Stomach (tissue), 19 donors: ENCODE measurements at places on chromosomes 5 and 9.

DNA sequence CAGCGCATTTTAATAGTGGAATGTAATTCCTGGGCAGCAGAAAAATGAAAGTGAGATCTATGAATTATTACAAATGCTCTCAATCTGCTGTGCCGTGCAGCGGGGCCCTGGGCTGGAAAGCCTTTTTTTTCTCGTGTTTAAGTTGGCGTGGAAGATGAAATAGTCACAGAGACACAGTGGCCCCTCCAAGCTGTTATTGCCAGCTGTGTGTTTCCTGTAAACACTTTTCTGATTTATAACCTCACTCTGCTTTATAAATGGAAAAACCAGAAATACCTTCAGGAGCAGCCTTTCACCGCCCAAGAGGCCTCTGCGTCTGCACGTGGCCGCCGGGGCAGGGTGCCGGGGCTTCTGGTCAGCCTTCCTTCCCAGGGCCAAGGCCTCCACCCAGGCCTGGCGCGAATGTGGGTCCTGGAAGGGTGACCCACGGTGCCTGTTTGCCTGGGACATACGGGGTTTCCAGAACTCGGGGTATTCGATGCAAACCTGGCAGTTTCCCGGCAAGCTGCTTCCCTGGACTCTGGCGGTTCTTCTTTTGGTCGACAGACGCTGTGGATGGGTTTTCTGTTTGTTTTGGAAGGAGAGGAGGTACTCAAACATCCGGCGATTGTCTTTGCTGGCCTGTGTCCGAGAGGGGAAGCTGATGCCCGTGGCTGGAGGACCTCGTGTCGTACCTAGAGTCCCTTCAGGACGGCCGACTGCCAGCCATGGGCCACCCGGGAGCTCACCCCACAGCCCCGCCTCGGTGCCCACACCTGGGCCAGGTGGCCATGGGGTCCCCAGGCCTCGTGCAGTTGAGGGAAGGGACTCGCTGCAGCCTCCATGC lies 256.7 kb downstream of the PARP8 start:
- no peak for DNase-seq

- peak; percentile 67 for DNase-seq
These were observed 20.0 kb upstream of the LIFR start for GRCh38 chr5:38576442-38576841.

DNA sequence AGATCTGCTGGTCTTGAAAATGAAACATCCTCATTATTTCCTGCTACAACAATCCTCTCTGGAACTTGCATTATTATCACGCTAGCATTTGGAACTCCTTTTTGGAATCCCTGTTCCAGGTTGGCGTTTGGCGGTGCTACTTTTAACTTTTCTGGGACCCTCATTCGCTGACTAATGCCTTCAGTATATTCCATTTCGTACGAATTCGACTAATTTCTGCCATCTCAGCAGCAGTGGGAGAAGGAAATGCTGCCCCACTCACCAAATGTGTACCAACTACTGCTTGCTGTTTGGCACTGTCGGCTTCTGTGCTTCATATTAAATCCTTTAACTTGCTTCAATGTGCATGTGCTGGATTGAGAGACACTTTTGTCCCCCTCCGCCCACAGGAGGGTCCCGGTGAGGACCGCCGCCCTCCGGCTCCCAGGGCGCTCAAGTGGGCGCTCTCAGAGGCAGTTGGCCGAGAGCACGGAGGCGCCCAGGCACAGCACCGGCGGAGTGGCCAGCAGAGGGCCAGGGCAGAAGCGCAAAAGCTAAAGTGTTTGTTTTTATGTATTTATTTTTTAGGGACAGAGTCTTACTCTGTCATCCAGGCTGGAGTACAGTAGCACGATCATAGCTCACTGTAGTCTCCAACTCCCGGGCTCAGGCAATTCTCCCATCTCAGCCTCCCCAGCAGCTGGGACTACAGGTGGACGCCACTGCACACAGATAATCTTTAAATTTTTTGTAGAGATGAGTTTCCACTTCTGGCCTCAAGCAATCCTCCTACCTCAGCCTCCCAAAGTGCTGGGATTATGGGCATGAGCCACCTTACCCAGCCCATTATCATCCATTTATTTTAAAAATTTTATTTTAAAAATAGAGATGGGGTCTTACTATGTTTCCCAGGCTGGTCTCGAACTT lies 11.9 kb downstream of the PDE6A start:
- peak; percentile 31 for DNase-seq

DNA sequence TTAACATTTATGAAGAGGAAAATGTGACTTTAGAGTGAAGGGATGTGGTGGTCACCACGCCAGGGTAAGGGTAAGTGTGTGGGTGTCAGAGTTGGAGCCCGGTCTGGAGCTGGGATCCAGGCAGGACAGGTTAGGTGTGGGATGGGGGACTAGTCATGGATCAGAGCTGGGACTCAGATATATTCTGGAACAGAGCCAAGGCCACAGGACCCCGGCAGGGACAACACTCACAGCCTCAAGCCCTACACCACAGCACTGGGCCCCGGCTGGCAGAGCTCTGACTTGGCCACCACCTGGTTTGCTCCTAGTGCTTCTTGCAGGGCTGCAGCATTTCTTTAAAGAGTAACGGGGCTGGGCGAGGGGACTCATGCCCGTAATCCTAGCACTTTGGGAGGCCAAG lies 47.4 kb downstream of the C5orf15 start:
- no peak for DNase-seq

DNA sequence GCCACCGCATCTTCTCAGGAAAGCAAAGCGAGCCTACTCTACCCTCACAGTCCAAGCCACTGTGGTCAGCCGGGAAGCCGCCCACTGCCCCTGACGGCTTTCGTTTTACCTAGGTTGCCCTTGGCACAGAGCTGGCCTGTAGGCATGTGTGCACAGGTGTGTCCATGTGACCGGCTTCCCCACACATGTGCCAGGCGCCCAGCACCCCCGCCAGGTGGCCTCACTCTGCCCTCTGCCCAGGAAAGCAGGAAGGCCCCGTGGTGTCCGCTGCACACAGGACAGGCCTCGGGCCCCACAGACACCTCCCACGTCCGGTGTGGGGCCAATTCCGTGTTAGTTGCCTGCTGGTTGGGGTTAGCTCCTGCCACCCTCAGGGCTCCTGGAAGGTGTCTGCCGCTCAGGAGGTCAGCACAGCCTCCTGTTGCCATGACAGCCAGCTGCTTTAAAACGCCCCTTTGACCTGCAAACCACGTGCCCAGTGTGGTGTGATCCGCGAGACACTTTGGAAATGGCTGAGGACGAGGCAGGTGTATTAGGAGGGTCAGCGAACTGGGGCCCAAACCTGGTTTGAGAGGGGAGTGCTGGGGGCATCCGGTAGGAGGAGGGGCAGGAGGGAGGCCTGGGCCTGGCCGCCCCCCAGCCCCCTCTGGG lies 28.7 kb downstream of the TPPP start:
- no peak for DNase-seq

DNA sequence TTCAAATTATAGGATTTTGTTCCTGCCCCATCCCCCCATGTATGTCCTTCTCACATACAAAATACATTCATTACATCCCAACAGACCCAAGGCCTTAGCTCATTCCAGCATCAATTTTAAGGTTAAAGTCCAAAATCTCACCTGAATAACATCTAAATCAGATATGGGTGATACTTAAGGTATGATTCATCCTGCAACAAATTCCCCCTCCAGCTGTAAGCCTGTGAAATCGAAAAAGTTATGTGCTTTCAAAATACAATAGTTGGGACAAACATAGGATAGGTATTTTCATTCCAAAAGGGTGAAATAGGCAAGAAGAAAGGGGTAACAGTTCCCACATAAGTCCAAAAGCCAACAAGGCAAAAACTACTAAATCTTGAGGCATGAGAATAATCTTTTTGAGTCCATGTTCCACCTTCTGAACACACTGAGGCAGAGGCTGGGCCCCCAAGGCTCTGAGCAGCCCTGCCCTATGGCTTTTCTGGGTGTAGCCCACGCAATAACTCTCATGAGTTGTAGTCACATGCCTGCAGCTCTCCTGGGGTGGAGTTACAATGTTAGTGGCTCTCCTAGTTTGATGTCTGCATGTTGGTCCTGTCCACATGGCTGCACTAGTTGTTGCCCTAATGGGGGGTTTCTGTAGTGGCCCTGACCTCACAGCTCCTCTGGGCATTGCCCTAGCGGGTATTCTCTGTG lies 243.9 kb upstream of the SMARCA2 start:
- no peak for DNase-seq

DNA sequence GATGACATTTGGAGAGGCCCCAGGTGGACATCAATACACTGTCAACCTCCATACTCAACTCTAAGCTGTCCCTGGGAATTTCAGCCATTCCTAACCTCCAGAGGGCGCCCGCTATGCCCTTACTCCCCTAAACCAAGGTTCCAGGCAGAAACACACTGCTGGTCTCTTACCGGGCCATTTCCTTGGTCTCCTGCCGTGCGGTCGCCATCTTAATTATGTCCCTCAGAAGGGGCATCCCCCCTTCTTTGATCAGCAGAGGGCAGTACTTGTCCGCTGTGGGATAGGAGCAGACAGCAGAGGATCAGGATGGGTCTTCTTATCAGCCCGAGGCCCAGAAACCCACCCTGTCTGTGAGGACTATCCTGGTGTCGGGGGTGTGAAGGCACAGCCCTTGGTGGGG lies 9.3 kb upstream of the ZDHHC12 start:
- DNase-seq, result peak; percentile 91
